Activated naive CD8-positive, alpha-beta T cell treated with anti-CD3 and anti-CD28 coated beads, Interleukin-2, amount 10 ng/mL, durations not matched to agents 7 days and 5 days (primary cell): ENCODE measurements at places on chromosomes 11 and 22.

DNA sequence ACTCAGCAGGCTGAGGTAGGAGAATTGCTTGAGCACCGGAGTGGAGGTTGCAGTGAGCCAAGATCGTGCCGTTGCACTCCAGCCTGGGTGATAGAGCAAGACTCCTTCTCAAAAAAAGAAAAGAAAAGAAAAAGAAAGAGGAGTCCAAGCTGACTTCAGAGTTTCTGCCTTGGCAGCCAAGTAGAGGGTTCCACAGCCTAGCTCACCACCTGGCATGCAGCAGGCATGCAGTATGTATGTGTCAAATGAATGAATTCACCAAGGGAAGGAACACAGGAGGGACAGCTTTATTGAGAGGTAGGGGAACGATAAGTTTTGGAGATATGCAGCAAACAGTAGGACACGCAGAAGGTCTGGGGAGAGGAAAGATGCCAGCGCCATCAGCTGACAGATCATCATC, 230.4 kb downstream of the BUD13 start:
- no peak for DNase-seq

DNA sequence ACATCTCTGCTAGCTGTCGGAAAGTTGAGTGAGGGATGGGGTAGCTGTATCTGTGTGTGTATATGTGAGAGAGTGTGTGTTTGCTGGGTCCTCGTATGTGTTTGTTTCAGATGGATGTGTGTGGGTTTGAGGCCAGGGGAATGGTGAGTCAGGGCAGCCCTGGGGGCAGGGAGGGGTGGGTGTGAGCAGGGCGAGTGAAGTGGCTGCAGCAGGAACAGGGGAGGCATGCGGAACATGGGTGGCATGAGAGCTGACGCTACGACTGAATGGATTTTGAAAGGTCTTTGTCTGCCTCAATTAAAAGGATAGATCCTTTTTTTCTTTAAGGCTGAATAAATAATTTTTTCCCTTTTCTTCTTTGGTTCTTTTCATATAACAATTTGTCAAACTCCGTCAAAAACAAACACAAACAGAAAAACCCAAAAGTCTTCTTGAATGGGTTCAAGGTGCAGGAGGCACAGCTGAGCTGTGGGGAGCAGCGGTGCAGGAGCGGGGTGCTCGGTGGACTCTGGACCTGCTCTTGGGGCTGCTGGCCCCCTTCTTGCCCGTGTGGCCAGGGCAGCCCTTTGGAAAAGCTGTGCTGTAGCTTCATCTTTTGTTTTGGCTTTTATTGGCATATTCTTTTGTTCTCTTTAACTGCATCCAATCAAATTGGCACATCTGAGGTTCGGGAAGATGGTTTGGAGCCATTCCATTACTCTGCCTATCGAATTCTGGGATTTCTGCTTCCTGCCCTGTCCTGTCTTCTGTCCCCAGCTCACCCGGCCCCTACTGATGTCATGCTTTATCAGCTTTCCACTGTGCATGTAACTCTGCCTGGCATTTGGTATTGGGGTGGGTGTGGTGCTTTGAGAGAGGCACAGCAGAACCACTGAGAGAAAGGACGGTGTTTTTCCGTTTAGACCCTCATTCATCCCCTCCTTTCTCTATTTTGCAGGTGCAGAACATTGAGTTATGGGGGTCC, 80.1 kb downstream of the ADAMTS15 start:
- no peak for DNase-seq

DNA sequence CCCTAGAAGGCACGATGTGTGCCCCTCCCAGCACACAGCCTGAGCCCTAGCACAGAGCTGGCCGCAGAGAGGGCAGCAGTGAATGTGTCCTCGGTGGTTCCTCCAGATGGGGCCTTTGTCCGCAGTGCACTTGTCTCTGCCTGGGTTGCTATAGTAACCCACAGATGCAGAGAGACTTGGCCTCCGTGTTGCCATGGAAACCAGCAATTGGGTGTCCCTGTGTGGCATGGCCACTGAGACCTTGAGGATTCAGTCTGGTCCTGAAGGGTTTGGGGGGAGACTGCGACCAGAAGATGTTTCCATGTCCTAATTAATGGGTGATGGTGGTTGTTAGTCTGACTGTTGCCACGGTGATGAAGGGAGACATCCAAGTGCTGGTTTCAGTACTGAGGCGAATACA, 42.6 kb upstream of the TUB start:
- no peak for DNase-seq

GRCh38 chr11:132472411-132473172, 1059.7 kb downstream of the OPCML start:
- no peak for DNase-seq

GRCh38 chr11:47130543-47130942, 46.1 kb downstream of the ARFGAP2 start:
- no peak for DNase-seq

- no peak for DNase-seq
Measured at GRCh38 chr11:103648670-103649400, 387.6 kb upstream of the DDI1 start.

DNA sequence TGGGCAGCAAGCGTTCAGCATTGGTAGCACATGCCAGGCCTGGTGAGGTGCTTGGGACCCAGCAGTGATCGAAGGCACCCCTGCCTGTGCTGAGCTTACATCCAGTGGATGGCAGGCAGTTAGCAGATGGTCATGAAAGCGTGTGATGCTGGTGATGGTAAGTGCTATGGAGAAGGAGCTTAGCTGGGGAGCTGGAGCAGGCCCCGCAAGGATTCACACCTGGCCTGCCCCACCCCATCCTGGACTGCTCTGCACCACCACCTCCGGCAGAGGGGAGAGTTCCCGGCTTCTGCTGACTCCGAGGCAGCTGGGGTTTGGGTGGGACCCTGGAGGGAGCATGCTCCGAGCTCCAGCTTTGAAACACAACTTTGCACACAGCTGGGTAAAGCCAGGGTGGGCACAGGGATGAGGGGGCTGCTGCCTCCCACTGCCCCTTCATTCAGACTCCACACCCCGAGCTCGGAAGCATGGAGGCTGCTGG, 16.2 kb downstream of the MPPED1 start:
- DNase-seq = no peak

- no peak for DNase-seq
Measured at GRCh38 chr11:131686836-131687235, 316.4 kb downstream of the NTM start.

DNA sequence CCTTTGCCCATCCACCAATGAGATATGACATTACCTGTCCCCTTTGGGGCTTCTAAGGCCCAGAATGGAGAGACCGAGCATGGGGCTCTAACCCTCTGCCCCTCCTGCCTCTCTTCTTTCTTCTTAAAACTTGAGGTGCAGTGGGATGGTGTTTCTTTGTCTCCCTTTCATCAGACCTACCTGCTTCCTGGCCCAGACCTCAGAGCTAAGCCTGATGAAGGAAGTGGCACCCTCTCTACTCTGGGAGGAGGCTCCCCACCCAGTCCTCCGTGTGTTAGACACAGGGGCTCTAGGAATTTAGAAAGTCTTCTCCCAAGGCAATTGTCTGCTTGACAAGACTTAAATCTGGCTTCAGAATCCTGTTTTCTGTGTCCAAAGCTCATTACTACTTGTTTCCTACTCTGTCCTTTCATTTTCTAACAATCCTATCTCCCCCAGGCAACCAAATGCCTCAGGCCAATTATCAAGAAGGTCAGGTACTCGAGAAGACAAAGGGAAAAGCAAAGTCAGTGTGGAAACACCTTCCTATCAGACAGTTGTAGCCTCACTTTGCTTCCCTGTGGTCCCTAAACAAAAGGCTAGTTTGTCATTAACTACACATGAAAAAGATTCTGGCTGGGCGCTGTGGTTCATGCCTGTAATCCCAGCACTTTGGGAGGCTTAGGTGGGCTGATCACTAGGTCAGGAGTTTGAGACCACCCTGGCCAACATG, 20.3 kb upstream of the PARVA start:
- no peak for DNase-seq

DNA sequence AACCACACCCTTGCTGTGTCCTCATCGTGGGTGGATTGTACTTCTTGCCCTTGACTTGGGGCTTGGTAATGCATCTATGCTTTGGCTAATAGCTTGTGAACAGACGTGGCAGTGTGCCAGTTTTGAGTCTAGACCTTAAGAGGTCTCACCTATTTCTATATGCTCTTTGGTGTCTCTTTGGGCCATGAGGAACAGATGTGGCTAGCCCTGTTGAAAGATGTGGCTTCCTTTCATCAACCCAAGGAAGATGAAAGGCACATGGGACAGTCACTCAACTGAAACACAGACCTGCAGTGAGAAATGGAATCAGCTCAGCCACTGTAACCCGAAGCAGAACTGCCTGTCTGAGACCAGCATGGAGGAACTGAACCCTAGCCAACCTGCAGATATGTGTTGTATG, 7.9 kb upstream of the NELL1 start:
- DNase-seq = no peak

GRCh38 chr11:76838678-76839068, 22.0 kb upstream of the ACER3 start:
- no peak for DNase-seq

- DNase-seq = peak; percentile 52
Measured at GRCh38 chr22:36546092-36546804, 17.3 kb upstream of the EIF3D start.

DNA sequence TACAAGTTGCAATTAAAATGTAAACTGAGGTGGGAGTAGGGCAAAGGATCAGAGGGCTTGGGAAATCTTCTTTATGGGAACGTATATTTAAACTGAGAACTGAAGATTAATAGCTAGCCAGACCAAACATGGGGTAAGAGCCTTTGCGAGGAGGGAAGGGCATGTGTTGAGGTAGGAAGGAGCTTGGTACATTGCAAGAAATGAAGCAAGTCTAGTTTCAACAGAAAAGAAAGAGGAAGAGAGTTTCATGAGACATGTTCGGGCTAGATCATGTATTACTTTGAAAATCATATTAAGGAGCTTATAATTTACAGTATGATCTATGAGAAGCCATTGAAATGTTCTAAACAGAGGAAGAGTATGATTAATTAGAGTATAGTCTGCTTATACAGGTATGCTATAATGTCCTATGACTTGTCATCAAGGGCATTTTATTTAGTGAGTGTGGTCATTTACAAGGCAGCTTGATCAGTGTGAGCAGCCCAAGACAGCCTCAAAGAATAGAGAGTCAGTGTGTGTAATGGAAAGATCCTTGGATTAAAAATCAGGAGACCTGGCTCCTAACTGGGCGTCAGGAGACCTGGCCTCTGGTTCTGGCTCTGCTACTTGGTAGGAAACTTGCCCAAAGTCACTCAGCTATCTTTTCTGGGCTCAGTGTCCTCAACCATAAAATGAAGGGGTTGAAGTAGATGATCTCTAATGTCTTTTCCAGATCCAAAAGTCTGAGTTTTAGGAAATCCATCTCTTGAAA, 10.9 kb downstream of the GAS2 start:
- no peak for DNase-seq

DNA sequence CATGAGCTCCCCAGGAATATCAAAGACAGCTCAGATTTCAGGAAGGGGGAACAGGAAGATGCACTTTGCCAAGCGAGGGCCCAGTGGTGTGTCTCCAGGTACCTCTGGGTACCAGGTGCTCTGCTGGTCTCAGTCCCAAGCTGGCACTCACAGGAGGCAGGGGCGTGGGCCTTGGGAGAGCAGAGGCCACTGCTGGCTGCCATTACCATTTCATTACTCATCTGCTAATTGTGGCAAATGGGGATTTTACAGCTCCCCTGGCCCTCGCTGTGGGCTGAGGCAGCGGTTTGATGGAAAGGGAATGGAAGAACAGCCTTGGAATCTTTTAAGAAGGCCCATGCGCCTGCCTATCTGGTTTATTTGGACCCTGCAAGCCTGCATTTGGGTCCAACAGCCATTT, 192.0 kb upstream of the NAV2 start:
- no peak for DNase-seq

DNA sequence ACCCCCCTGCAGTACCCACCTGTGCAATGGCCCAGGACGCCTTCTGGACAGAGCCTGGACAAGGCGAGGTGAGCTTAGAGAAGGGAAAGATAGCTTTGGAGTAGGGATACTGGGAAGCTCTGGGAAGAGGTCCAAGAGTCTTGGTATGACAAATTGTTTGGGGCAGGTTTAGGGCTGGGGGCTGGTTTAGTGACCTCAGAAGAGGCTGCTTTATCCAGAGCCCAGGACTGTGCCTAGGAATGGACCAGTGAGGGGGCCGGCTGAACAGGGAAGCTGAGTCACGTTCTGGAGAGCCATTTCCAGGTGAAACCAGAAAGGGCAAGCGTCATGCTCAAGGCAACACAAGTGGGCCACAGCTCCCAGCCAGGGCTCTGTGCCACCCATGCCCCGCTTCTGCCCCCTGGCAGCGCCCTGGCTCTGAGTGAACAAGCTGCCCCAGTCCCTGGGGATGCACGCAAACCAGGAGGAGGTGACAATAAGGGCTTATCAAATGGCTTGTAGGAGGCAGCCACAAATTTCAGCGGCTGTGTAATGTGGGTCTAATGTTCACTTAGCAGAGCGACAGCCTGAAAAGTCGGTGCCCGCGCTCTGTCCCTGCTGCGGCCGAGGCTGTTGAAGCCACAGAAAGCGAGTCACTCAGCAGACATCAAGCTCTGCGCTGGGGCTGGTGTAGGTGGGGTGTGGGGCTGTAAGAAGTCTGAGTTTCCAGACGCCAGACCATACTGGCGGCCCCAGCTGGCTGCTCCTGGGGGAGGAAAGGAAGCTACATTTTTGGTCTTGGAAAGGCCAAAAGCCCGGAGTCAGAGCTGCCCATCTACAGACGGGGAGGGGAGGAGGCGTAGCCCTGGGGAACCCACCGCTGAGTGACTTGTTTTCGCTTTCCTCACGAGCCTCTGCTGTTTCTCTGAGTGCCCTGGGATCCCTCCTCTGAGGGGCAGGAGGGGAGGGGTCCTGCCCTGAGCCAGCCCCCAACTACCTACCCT, 18.3 kb upstream of the SYT7 start:
- no peak for DNase-seq

- no peak for DNase-seq
Measured at GRCh38 chr11:134474070-134474860, 62.2 kb upstream of the B3GAT1 start.

- no peak for DNase-seq
Measured at GRCh38 chr11:78187366-78188285, 800 bp downstream of the KCTD21 start.

DNA sequence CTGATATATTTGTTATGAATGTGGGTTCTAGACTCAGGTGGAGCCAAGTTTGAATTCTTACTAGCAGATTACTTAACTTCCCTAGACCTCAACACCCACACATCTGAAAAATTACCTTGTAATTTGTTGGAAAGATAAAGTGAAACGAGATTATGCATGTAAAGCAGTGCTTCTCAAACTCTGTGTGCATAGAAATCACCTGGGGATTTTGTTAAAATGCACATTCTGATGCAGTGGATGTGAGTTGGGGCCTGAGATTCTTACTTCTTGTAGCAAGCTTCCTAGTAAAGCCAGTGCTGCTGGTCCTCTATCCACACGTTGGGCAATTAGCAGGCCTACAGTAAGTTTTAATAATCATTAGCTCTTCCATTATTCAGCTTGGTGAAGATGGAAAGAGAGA, 15.1 kb upstream of the CEP295 start:
- DNase-seq = no peak

GRCh38 chr11:5007561-5007960, 12.9 kb downstream of the OR51L1 start:
- no peak for DNase-seq

- no peak for DNase-seq
Measured at GRCh38 chr11:32079553-32079952, 11.3 kb upstream of the RCN1 start.
